Putamen (tissue), 1 donor: ENCODE measurements at places on chromosomes 7 and 10.

- DNase-seq: no peak
Observed at GRCh38 chr7:277228-277627, 12.7 kb upstream of the FOXL3 start.

- DNase-seq: no peak
Observed at GRCh38 chr10:5668429-5668828, 2.0 kb upstream of the ASB13 start.

- DNase-seq: no peak
Observed at GRCh38 chr10:12606461-12606860, 257.1 kb downstream of the CAMK1D start.

- DNase-seq: no peak
Observed at GRCh38 chr10:4740471-4740870, 85.5 kb upstream of the AKR1E2 start.

- DNase-seq: no peak
Observed at GRCh38 chr10:70693619-70694335, 21.5 kb downstream of the ADAMTS14 start.

- no peak for DNase-seq
Observed at GRCh38 chr7:117085275-117085674, 132.0 kb downstream of the ST7 start.

DNA sequence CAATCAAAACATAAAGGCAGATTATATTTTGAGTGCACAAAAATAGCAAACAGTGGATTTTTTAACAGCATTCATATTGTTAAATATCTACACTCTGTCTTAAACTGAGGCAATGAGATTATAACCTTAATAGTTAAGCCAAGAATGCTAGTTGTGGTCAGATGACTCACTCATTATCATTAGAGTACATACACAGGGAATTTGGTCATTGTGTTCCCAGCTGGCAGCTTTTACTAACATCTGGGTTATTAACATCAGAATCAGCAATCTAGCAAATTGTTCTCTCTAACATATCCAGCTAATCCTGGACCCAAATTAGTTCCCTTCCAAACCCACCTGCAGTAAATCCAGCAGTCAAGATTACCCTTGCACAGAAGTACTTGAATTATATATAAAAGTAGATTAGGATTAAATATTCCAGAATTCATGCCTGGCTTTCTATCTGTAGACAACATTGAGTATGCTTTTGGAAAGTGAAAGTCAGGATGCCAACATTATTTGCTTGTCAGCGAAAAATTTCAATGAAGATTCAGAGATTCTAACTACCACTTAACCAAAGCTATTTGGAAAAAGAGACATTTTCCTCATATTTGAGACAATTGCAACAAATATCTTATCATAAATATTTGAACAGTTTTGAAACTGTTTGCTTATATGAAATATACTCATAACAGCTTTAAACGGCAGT is 1035.6 kb upstream of the PHF14 start:
- no peak for DNase-seq
